ENCODE measurements at places on chromosomes 12 and 14.

GRCh38 chr14:77986773-77987172 is 183.4 kb upstream of the NRXN3 start:
- DNase-seq: no peak

DNA sequence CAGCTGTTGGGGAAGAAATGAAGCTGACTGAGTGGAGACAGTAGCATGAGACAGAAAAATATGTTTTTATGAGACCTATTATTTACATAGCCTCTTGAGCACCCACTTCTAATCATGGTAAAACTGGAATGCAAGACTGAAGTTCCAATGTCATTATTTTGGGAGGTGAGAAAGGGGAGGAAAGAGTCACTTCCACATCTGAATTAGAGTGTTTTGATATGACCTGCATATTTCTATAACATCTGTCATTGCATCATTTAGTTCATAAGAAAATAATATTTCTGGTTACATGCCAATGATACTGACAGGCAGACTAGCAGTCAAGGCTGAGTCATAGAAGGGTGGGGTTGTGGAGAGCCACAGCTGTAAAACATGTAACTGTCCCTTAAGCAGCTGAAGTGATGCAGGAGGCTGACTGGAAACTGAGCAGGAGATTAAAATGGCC is 26.7 kb downstream of the NTN4 start:
- no peak for DNase-seq

GRCh38 chr12:77070800-77071449 is 5.6 kb upstream of the E2F7 start:
- no peak for DNase-seq

- DNase-seq: no peak
Observed at GRCh38 chr14:54168489-54168888, 211.9 kb upstream of the BMP4 start.

- no peak for DNase-seq
Observed at GRCh38 chr12:5280086-5280485, 151.8 kb upstream of the NTF3 start.
